Coronary artery (tissue), 2 donors: ENCODE measurements at places on chromosomes 6 and 20.
A peak's percentile ranks its signal among the peaks of the same experiment; 100 is the strongest.

GRCh38 chr6:84788689-84789088 lies 24.3 kb upstream of the TBX18 start:
- DNase-seq: no peak

GRCh38 chr20:53728359-53728758 lies 134.7 kb upstream of the ZNF217 start:
- DNase-seq: no peak

- DNase-seq: peak; percentile 77
Measured at GRCh38 chr6:110874880-110875547, 429 bp downstream of the AMD1 start.

DNA sequence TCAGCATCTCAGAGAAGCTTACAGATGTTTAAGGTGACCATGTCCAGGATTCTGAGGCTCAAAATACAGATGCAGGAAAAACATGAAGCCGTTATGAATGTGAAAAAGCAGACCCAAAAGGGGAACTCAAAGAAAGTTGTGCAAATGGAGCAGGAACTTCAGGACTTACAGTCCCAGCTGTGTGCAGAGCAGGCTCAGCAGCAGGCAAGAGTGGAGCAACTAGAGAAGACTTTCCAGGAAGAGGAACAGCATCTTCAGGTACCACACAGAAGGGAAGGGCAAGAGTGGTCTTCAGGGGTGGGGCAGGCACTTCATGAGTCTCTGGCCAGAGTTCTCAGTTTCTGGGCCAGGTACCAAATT lies 15.2 kb downstream of the RNF8 start:
- DNase-seq: no peak

DNA sequence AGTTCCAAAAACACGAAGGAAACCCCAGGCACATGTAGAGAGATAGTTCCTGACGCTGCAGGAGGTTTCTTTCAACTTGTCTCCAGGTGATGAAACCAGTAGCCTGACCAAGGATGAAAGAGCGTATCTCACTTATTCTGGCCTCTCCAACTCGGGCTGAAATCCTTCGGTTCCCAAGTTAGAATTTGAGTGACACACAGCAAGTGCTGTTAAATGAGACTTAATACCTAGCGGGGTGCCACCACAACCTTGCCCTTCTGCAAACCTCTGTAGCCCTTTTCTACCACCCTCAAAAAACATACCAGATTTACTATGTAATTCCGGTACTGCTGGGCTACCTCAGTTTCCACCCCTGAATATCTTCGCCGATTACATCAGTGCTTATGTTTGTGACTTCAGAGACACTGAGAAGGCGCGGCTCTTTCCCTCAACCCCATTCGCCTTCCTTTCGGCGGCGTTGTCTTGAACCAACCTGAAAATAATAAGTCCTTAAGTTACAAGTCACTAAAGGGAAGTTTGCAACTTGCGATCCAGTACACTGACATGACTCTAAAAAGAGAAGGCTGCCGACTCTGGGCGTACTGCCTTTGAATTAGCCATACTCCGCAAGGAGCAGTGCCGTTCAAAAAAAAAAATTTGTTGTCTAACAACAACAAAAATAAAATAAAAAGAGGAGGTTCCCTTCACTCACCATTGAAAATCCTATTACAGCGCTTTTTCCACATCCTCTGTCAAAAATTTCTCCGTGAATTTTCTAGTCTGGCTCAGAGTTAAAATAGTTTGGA lies 194.9 kb upstream of the ZNF184 start:
- no peak for DNase-seq

GRCh38 chr6:127176146-127176545 lies 57.7 kb downstream of the RSPO3 start:
- no peak for DNase-seq

DNA sequence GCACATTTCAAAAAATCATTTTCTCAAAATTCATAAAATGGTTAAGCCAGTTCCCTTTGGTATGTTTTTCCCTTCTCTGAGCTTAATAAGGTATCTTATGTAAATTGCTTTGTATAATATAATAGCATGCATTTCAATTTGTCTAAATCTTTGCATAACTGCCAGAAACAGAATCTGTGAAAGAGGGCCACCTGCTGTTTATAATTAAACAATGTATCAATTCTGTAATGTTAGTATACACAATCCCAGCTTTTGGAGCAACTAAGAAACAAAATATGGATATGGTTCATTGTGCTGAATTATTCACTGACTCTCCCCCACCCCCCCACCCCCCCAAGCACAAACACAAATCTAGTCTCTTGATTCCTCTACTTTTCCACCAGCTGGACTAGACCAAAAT lies 54.8 kb downstream of the GPX5 start:
- DNase-seq: no peak

DNA sequence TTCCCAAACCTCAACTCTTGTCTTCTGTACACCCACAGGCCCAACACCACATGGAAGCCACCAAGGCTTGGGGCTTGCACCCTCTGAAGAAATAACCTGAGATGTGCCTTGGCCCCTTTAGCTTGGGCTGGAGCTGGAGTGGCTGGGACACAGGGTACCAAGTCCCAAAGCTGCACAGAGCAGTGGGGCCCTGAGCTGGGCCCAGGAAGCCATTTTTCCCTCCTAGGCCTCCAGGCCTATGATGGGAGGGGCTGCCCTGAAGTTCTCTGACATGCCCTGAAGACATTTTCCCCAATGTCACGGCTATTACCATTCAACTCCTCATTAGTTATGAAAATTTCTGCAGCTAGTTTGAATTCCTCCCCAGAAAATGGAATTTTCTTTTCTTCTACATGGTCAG lies 163.2 kb upstream of the ARID1B start:
- no peak for DNase-seq

GRCh38 chr6:46062312-46062711 lies 46.7 kb upstream of the CLIC5 start:
- no peak for DNase-seq

GRCh38 chr6:68126089-68126749 lies 508.9 kb upstream of the ADGRB3 start:
- DNase-seq: no peak

DNA sequence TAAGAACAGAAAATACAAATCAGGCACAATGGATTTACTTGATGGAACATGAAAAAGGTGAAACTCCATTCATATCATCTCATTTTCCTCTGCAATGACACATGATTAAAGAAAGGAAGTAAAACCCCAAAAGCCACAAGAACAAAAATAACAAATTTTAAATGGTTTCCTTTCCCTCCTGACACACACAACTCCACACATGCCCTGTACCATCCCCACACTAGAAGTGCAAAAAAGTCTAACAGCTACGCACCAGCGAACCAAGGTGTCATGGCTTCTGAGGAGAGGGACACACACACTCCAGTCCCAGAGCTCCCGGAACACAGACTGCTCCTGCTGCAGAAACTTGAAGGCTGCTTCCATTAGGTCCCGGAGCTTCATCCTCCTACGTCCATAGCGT lies 25.3 kb downstream of the MDN1 start:
- DNase-seq: no peak

- DNase-seq: no peak
Measured at GRCh38 chr6:71474942-71475341, 186.3 kb downstream of the OGFRL1 start.

GRCh38 chr6:14270925-14271788 lies 153.6 kb downstream of the CD83 start:
- no peak for DNase-seq

DNA sequence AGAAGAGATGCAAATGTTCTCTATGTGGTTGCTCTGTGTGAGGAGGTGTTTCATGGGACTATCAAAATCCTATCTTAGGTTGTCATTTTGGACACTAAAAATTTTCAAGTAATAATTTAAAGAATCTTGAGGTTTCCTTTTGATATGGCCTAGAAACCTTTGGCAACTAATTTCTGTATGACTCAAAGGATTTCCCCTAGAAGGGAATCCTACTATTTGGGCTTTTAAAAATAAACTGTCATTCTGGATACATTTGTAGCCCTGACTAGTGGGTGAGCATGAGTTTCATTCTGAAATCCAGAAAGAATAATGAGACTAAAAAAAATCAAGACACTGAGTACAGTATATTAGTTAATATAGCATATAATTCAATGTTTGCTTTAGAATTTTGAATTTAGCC lies 25.5 kb upstream of the RAB23 start:
- DNase-seq: no peak

DNA sequence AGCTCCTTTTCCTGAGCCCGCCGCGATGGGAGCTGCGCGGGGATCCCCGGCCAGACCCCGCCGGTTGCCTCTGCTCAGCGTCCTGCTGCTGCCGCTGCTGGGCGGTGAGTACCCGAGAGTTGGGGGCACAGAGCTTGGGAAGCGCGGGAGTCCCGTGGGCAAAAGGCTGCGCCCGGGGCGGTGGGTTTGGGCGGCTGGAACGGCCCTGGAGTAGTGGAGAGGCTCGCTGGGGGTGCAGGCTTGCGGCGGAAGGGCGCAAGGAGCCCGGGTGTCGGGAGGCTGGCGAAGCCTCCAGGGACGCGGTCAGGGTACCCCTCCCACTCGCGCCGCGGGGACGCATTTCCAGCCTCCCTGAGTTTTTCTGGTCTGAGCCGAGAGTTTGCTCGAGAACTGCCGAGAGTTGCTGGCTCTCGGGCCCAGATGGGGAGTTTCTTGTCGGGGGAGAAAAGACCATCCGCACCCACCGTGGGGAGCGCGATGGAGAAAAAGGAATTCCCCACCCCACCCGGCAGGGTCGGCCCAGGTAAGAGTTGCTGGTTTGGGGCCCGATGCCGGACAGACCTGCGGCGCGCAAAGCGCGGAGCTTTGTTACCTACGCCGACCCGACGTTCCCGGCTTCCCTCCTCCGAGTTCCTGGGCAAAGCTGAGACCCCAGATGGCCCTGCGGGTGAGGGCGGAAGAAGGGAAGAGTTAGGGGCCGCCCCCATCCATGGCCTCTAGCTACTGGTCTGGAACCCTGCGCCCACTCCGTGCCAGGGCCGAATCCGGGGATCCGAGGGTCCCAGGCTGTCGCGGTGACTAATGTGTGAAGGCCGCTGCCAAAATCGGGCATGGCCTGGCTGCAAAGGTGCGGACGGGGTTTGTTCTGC lies 584 bp downstream of the PTK7 start:
- DNase-seq: no peak

DNA sequence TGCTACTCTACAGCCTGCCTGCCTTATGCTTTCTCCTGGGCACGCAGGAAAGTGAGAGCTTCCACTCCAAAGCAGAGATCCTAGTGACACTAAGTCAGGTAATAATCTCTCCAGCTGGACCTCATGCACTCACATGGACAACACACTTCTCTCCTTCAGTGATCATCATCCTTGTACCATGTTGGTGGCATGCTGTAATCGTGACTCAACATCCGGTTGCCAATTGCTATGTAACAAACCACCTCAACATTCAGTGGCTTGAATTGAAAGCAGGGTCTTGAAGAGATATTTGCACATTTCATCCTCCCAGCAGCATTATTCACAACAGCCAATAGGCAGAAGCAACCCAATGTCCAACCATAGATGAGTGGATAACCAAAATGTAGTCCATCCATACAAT lies 40.3 kb upstream of the PPP1R3G start:
- no peak for DNase-seq

DNA sequence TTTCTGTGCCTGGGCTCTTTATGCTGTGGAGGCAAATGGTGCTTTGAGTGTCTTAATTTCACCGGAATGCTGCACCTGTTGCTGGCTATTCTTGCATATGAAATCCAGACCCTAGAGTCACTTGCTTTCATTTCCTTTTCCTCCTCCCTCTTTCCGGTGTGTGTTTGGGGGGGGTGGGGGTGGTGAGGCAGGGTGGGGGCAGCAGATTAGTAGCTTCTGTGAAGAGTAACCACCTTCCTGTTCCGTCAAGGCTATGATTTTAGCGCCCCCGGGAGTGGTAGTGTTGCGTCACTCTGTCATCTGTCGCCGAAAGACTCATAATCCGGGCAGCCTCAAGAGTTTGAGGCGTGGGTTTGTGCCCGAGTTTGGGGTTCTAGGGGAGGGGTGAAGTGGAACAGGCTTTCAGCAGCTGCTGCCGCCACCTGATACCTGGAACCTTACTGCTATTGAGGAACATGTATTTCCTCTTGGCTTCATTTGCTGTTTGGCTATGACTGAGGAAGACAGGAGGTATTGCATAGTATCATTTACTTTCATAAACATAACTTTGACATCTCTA lies 49.1 kb downstream of the UTRN start:
- no peak for DNase-seq

GRCh38 chr6:53418288-53418687 lies 69.5 kb upstream of the ELOVL5 start:
- no peak for DNase-seq

DNA sequence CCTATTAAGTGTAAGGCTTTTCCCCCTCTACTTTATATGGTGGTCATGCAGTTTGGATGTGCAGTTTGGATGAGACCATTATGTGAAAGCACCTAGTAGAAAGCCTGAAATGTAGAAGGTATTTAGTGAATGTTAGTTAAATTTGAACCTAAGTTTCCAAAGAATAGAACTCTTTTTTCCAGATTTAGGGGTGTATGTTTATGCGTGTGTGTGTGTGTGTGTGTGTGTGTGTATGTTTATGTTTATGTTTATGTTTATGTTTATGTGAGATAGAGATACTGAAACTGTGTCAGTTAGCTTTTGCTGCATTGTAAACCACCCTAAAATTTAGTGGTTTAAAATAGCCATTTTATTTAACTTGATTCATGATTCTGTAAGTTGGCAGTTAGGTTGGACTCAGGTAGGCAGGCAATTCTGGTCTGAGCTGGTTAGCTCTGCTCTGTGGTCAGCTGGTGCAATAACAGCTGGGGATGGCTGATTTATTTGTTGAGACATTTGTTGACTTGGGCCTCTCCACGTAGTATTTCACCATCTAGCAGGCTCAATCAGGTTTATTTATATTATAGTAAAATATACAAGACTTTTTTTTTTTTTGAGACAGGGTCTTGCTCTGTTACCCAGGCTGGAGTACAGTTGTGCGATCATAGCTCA lies 54.0 kb downstream of the STK4 start:
- no peak for DNase-seq

DNA sequence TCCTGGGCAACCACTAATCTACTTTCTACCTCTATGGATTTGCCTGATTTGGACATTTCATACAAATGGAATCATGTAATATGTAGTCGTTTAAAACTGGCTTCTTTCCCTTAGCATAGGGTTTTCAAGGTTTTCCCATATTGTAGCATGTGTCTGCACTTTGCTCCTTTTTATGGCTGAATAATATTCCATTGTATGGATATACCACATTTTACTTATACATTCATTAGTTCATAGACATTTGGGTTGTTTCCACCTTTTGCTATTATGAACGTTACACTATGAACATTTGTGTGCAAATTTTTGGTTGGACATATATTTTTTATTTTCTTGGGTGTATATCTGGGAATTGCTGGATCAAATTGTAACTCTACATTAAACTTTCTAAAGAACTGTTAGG lies 600.4 kb upstream of the NOX3 start:
- DNase-seq: no peak

- no peak for DNase-seq
Measured at GRCh38 chr6:144580039-144580438, 294.9 kb downstream of the UTRN start.

- no peak for DNase-seq
Measured at GRCh38 chr6:52130440-52130839, 43.0 kb upstream of the PKHD1 start.
